ENCODE measurements at places on chromosomes 5 and 9.

- DNase-seq = no peak
Measured at GRCh38 chr5:177434942-177435738, 8.7 kb downstream of the GRK6 start.

DNA sequence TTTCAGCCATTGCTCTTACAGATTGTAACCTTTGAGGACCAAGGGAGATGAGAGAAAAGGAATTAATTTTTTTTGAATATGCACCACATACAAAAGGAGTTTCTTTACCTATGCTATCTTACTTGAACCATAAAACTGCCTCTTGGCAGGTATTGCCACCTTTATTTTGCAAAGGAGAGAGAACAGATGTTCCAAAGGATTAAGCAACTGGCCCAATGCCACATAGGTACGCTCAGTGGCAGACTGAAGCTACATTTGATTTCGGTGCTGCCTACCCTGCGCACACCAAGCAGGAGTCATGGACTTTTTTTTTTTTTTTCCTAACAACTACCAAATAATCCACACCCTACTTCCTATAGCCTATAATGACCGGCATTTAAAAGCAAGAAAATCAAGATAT is 43.1 kb downstream of the SAXO1 start:
- no peak for DNase-seq

DNA sequence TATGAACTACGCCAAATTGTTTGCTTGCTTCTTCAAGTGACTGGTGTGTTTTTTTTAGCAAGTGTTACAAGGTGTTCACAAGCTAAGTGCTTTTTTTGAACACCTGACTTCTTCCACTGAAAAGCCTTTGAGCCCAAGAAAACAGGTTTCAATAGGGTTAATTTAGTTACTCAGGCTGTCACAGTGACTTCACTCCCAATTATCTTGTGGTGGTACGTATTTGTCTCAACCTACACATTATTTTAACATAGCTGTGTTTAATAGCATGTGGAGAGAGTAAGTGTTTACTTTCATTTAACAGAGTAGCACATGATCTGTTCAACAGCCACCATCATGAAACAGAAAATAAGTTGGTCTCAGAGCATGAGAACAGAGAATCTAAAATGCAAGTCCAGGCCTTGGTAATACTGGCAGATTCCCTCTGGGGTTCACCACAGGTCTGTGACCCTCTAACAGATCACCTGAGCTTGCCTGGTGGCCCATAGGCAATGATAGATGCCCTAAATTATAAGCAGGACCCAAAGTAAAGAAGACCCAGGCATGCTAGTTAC is 267.7 kb upstream of the SMARCA2 start:
- no peak for DNase-seq

DNA sequence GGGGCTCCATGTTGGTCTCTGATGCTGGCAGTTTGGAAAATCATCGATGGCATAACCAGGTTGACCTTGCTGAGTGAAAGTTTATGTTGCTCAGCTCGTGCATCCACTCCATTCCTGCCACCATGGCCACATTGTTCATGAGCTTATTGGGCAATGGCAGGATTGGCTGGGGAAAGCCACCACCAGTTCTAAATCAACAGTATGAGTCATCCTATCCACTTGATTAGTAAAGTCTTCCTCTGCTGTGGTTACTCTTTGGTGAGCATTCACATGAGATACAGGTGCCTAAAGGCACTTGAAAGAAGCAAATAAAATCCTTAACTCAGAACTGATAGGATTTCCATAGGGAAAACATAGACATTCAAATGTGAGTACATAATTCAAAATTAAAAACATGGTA is 131.8 kb upstream of the FBN2 start:
- DNase-seq = no peak

DNA sequence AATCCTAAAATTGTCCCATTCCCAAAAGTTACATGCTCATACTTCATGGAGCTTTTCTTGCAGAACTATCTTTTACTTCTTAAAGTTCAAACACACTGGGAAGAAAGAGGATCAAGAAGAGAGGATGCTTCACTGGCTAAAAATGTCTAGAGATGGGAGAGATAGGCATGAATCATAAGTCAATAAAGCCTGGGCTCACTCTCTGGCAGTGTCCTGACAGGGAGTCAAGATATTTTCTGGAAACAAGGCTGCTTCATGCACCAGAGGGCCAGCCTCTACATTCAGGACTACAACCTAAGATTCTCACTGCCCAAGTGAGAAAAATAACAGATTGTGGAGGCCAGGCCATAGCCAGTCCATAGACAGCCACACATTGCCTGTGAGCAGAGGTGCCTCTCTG is 1358.4 kb downstream of the EFNA5 start:
- DNase-seq = no peak

GRCh38 chr5:128245974-128246373 is 162.4 kb downstream of the SLC12A2 start:
- DNase-seq = no peak

- no peak for DNase-seq
Measured at GRCh38 chr5:158691631-158692255, 408.0 kb downstream of the EBF1 start.

DNA sequence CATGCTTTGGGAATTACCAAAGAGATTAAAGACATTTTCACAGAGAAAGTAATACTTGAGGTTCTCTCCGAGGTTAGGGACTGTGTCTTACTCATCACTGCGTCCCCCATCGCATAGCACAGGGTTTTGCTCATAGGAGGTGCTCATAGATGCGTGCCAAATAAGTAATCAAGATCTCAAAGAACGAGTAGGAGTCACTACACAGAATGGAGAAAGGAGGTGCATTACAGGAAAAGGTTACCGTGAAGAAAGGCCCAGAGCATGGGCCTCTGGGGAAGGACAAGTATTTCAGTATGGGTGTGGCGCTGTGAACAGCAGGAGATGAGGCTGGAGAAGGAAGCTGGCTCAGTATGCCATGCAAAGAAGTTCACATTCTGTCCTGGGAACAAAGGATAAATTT is 182.4 kb downstream of the ACTL7B start:
- no peak for DNase-seq

GRCh38 chr5:142428036-142428772 is 103.4 kb upstream of the SPRY4 start:
- DNase-seq = no peak

- DNase-seq = no peak
Measured at GRCh38 chr5:138180183-138180782, 1.4 kb downstream of the KIF20A start.

GRCh38 chr5:43051684-43052083 is 11.6 kb upstream of the ANXA2R start:
- no peak for DNase-seq

- no peak for DNase-seq
Measured at GRCh38 chr5:135873831-135874230, 21.8 kb downstream of the IL9 start.

DNA sequence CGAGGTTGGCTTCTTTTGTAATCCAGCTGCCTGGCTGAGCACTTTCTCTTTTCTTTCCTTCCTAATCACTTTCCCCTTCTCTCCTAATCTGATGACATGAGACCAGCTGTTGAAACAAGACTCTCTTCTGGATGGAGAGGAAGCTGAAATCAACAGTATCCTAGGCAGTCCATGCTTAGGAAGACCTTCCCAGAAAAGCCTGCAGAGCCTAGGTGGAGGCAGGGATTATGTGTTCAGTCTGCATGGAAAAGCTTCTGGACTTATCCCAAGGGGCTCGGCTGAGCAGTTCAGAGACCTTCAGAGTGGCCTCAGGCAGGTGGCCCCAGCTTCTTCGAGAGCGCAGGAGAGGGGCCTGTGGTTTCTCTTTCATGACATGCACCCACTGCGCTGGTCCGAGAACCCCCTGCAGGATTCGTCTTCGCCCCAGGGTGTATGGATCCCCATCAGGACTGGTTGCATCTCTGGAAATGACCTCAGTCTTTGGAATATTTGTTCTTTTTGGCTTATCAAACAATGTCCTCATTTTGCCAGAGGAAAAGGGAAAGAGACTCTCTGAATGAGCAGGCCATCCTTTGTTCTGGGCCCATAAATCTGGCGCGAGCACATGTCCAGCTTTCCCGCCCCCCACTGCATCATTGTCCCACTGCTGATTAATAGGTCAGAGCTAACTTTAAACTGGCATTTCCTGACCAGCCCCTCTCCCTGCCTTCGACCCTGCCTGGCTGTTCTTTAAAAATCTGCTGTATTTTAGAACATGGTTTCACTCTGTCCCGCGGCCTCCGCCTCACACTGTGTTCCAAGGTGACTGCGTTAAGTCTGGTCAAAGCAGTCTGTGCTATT is 177.9 kb upstream of the KLF4 start:
- no peak for DNase-seq

DNA sequence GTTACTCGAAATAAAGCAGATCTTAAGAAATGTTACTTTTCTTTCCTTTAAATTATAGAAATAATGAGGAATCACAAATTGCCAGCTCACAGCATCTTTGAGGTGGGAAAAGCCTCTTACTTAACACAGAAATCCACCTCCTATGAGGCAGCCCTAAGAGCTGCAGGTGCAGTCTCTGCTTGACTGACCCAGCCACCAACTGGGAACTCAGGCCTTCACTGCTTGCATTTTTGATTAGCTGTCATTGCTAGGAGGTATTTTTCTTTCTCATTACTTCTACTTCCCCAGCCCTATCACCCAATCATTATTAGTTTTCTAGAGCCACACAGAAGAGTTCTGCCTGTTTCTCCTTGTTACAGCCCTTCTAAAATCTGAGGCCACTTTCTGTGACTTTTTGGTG is 416.5 kb upstream of the KLF4 start:
- DNase-seq = no peak

Data from activated naive CD4-positive, alpha-beta T cell (primary cell).